ENCODE measurements at places on chromosomes 3 and 15.

- no peak for DNase-seq
Measured at GRCh38 chr15:55736756-55737155, 6.2 kb downstream of the PRTG start.

- no peak for DNase-seq
Measured at GRCh38 chr15:70411143-70411863, 313.6 kb upstream of the TLE3 start.

GRCh38 chr15:64888336-64888735, 23.4 kb upstream of the ANKDD1A start:
- DNase-seq = no peak

- DNase-seq = no peak
Measured at GRCh38 chr3:171688593-171688992, 121.7 kb downstream of the PLD1 start.

- peak; percentile 46 for DNase-seq
Measured at GRCh38 chr3:179898024-179898423, 138.7 kb downstream of the PEX5L start.

DNA sequence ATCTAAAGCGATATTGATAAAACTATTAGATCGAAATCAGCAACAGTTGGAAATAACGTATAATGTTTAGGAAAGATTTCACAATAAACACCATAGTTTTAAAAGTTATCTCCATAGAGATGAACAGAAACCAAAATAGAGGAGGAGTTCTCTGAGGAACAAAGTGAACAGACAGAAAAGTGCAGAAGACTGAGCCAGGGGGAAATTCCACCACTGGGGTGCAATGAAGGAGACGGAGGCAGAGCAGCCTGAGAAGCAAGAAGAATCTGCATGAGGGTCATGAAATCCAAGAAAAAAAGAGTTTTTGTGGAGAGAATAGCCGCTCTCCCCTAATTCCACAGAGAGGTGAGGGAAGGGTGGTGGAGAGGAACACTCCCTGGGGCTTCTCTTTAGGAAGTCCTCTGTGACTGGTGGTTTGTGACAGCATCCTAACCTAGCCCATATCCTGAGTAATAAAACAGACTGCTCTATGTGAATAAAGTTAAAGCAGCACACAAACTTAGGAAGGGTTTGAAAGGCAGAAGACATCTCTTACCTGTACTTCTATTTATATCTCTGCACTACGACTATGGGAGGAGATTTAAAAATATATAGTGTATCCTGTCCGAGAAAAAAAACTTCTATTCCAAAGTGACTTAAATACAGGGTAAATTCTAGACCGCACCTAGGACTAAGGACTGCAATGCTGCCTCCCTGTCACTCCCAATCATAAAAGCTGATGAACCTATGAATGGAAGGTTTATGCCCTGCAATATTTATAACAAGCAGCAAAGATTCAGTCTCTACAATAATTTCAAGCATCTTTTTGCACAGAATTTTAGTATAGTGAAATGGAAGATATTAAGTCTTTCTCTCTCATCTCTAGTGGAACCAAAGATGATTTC, 22.9 kb downstream of the ATP8B4 start:
- DNase-seq = no peak

DNA sequence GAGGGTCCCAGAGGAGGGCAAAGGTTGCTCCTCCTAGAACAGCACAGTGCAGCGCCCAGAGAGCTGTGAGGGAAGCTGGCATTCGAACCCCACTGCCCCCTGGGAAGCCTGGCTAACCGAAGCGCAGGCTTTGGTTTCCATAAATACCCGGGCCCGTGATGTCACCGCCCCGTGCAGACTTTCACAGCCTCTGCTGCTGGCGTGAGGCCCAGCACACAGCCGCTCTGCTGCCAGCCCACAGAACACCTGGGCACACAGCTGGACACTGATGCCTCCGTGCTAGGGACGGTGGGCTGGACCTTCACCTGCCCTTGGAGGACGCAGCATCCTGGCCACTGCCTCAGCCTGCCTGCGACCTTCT, 1.0 kb downstream of the IQSEC1 start:
- peak; percentile 74 for DNase-seq

GRCh38 chr15:88484682-88485331, 17.3 kb downstream of the MRPS11 start:
- no peak for DNase-seq

DNA sequence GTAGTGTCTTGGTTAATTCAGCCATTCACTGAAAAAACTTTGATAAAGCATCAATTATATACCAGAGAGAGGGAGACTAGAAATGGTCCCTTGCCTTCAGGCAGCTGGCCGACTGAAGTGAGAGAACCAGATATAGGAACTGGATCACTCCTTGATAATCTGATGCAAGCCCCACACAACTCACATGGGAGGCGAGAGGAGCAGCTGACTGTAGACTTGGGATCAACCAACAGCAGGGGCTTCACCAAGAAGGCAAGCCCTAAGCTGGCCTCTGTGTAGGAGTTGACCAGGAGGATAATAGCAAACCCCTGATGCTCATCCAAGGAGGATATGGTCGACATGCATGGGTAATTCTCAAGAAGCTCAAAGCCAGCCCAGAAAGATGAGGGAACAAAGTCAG, 133.1 kb downstream of the SRGAP3 start:
- DNase-seq = no peak

GRCh38 chr3:121918779-121919483, 24.7 kb downstream of the SLC15A2 start:
- DNase-seq = no peak

- peak; percentile 67 for DNase-seq
Measured at GRCh38 chr3:71130471-71131374, 452.8 kb downstream of the FOXP1 start.
